SJSA1 (cell line): ENCODE measurements at places on chromosomes 3 and 15. TPM values are rescaled to one million over a fixed set of nuclear protein-coding genes. Genes with fewer than 3 reads are reported as not detected.

OR4M2 gene
- not detected in 2 replicates for total RNA-seq

PIF1 gene
- 20.1 and 29.2 TPM in 2 replicates for total RNA-seq

HESX1 gene
- 0.11 TPM in 1 of 2 replicates, not detected in the other for total RNA-seq

DNA sequence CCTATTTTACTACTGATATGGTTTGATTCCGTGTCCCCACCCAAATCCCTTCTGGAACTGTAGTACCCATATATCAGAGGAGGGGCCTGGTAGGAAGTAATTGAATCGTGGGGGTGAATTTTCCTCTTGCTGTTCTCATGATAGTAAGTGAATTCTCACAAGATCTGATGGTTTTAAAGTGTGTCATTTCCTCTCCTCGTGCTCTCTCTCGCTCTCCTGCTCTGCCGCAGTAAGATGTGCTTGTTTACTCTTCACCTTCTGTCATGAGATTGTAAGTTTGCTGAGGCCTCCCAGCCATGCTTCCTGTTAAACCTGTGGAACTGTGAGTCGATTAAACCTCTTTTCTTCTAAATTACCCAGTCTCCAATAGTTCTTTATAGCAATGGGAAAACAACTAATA lies 81.2 kb upstream of the ZBTB20 start:
- DNase-seq = no peak

- no peak for DNase-seq
Measured at GRCh38 chr3:46236294-46237054, 5.8 kb upstream of the CCR3 start.

GRCh38 chr3:161349529-161350312 lies 21.6 kb downstream of the SPTSSB start:
- DNase-seq = peak; percentile 58

DNA sequence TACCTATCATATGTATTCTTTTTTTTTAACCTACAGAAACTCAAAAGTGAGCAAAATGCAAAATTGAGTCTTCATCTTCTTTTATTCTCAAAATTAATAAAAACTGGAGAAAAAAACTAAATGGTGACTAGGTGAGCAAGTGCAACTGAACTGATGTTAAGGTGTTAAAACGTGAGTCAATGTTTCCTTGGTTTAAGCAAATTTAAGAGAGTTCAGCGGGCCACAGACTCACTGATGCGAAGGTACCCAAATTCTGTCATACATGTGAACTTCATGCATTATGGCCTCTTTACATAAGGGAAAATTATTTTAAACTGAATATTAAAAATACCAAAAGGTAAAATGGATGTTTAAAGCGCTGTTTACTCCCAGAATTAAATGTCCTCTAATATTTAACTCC lies 206.6 kb downstream of the FOXP1 start:
- DNase-seq = no peak

DNA sequence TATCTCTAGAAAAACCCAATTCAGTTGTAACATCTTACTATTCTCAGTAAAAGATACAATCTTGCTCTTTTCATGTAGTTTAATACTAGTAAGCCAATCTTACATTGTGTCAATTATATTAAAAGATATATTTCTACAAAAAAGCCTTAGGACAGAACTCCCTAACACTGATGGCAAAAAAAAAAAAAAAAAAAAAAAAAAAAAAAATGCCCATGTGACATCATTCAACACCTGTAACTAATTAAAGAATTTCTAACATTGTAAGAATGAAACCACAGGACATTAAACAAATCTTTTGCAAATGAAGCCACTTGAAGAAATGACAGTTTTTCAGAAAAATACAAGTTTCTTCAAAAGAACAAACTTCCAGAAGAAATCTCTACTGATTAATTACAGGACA lies 119.8 kb downstream of the SUCLG2 start:
- DNase-seq = no peak

- DNase-seq = no peak
Measured at GRCh38 chr3:48413611-48414010, 16.3 kb downstream of the PLXNB1 start.

DNA sequence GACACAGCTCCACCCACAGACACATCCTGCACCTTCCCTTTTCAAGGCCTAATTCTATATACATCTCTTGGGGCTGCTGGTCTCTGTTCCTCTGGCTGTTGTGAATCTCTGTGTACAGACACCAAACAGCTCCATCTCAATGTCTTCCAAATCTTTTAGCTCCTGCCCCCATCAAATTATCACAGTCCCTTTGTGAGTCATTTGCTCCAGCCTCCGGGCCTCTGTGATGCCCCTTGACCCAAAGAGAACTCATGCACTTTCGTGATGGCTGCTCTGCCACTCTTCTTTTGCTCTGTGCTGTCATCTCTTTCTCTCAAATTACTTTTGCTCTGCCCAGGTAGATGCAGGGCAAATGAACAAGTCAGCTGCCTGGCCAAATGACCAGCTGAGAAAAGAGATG lies 369.0 kb upstream of the CDIN1 start:
- DNase-seq = no peak

DNA sequence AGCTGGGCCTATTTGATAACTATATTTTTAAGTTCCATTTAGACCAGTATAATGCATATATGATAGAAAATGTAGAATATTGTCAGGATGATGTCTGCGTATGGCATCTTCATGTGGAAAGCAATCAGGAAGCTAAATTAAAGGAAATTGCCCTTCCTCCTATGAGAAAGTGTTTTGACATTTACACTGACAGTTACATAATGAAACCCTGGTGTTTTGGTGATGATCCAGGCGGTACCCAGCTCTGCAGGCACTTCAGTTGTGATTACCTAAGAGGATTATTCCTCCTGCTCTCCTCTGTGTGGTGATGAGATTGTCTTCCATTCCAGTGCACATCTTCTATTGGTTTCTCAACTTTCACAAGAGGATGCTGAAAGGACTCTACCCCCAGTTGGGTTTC lies 126.5 kb upstream of the MITF start:
- no peak for DNase-seq

DNA sequence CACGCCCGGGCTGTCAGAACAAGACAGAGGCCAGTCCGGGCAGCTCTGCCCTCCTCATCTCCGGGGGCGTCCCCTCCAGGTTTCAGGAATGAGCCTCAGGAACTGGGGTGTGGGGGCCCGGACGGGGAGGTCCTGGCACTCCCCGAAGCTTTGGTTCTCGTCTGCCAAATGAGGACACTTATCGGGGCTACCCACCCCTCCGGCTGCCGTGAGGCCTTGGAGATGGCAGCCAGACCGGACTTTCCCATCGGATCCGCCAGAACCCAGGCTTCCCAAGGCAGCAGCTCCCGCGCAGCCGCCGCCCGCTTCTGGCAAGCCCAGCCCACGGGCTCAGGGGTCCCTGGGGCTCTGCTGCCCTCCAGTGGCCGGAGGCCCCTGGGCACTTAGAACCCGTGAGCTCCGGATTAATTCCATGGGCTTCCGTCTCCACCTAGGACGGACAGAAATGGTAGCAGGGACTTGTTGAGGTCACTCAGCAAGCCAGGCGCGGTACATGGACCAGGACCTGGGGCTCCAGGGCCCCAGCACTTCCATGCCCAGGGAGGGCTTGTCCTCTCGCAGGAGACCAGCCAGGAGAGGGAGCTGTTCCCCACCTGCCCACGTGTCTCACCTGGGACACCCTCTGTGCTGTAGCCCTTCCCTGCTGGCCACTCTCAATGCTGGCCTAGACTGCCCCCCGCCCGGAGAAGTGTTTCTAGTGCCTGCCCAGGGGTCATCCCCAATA lies 89.4 kb downstream of the LINGO1 start:
- DNase-seq = peak; percentile 87

DNA sequence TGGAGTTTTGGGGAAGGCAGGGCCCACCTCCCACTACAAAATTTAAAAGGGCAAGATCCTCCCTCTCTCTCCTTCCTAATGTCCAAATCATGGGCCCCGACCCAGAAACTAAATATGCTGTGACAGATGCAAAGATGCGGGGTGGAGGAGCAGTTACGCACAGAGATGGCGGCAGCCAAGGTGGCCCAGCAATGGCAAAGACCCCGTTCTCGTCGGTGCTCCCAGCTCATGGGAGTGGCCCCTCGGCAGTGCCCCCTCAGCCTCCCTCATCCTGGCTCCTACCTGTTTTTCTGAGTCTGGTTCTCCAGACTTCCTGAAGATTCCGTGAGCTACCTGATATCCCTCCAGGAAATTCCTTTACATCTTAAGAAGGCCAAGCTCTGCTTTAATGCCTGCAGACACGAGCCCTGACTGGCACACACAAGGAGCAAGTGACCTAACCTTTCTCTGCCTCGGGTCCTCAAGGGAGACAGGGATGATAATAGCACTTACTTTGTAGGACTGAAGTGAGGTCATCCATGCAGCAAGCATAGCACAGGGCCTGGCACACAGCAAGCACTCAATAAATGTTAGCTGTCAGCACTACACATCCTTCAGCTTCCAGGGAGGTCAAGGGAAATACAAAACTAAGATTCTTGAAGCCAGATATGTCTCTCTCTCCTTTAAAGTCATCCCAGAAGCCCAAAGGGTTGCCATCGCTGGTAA lies 103.5 kb downstream of the LSM3 start:
- no peak for DNase-seq

DNA sequence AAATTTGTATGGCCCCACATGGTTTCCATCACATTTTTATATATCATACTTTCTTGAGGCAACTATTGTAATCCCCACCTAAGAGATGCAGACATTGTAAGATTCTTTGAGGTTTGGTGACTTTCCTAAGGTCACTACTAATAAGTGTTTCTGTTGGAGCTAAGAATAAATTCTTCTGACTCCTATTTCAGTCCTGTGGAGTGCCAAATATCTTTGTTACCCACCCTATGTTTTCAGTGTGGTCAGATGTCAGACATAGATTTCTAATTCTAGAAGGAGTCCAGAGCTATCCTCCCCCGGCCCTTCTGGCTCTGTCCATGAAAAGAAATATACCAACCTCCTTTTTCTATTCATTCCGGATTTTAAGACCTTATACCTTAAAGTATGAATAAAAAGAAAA lies 46.2 kb upstream of the FILIP1L start:
- DNase-seq = no peak

EOMES gene
- total RNA-seq = not detected in 2 replicates

DNA sequence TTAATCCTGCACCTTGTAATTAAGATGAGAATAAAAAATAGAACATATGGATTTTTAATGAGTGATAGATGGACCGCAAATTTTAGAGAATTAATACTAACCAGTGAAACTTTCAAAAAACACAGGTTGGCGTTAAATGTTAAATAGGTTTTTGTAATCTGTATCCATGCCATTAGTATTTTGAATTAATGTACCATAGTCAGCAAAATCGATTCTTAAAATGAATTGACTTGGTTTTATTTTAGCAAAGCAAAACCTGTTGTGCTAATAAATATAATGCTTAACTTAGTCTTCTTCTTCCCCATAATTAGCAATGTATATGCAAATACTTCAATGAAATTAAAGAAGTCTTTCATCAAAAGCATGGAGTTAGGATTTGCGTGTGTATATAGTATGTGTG lies 63.1 kb downstream of the EPHA6 start:
- no peak for DNase-seq

GRCh38 chr15:63970621-63971426 lies 75.5 kb downstream of the DAPK2 start:
- peak; percentile 22 for DNase-seq

GRCh38 chr3:188695241-188695640 lies 476.5 kb upstream of the TPRG1 start:
- DNase-seq = no peak

GABRB3 gene
- not detected in 2 replicates for total RNA-seq

- no peak for DNase-seq
Measured at GRCh38 chr3:16606398-16606797, 1.2 kb upstream of the DAZL start.

- DNase-seq = peak; percentile 53
Measured at GRCh38 chr15:68252925-68253534, 23.5 kb upstream of the CLN6 start.

- DNase-seq = no peak
Measured at GRCh38 chr15:22911306-22911705, 68.9 kb downstream of the CYFIP1 start.

DNA sequence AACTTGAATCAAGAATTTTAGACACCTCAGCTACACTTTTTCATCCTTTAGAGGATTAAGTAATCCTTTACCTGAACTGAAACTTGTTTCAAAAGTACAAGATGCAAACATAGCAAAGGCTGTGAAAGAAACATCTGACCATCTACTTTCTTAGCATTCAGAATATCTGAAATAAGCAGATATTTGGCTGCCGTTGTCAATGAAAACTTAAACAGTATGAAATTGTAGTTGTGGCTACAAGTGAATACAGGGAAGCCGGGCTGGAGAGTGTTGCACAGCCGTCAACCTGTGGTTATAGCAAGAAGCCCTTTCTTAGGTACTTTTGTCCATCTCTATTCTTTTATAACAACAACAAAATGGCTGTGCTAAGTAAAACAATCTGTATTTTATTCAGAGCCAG lies 6.9 kb upstream of the CX3CR1 start:
- no peak for DNase-seq

DNA sequence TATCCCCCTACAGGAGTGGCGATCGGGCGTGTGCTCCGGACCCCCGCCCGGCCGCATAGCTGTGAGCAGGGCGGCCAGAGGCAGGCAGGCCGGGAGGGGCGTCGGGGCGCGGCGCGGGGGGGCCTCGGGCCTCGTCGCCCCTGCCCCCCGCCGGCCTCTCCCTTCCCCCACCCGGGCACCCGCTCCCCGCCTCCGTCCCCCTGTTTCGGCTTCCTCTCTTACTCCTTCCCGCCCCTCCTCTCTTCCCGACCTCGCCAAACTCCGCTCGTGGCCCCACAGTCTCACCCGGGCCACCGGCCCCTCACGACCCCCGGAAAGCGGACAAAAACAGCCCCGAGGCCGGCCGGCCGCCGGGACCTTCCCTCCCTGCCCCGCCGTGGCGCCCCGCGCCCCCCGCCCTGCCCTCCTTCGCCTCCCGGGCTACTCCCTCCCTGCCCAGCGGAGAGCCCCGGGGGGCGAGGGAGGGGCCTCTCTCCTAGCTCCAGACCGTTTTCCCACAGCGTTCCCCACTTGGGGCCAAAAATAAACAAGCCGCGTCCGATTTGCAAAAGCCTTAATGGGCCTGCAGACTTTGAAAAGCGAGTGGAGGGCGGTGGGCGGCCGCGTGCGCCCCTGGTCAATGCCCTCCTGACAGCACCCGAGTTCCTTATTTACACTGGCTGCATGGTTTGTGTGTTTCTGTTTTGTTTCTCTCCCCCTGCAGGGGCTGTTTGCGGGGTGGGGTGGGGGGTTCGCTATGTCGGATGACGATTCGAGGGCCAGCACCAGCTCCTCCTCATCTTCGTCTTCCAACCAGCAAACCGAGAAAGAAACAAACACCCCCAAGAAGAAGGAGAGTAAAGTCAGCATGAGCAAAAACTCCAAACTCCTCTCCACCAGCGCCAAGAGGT lies 1.0 kb downstream of the UBE2E1 start:
- peak; percentile 20 for DNase-seq

SLC38A3 gene
- total RNA-seq = not detected in 2 replicates

ASB14 gene
- total RNA-seq = not detected in 2 replicates

GRCh38 chr15:95918525-95918924 lies 412.0 kb upstream of the NR2F2 start:
- DNase-seq = no peak
